ENCODE measurements at places on chromosomes 12 and 14.

DNA sequence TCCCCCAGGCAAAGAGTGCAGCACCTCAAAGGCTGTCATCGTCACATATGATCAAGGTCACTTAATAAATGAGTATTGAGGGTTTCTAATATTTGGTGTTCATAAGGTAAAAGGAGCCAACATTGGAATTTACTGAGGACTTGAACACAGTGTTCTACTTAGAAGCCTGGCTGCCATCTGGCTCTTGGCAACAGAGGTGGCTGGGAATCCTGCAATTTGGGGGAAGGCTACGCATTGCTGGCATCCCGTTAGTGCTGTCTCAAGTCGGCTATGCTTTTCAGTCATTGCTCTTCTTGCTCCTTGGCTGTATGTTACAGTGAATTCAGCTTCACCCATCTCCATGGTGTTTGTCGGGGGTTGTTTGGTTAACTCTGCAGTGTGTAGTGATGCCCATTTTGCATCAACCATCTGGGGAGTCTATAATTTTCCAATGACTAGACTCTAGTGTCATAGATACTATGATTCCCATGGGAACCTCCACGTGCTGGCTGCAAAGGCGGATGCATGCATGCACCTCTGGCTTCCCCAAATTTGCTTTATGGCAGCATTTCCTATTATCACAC lies 12.9 kb upstream of the SLC24A4 start:
- no peak for DNase-seq

DNA sequence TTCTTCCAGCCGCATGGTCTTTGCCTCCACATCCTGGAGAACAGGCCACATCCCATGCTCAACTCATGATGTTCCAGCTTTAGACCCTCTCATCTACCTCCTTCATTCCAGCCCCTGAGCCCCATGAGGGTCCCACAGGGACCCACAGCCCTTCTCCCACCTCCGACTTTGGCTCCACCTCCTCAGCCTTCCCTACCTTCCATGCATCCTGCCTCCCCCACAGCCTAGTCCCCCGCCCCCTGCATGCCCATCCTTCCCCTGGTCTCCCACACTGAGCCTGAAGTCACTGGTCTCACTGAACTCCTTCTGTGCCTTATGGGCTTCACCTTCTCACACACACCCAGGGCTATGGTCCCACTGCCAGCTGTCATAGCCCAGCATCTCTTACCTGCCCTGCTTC lies 9.8 kb downstream of the RAPGEF3 start:
- no peak for DNase-seq

DNA sequence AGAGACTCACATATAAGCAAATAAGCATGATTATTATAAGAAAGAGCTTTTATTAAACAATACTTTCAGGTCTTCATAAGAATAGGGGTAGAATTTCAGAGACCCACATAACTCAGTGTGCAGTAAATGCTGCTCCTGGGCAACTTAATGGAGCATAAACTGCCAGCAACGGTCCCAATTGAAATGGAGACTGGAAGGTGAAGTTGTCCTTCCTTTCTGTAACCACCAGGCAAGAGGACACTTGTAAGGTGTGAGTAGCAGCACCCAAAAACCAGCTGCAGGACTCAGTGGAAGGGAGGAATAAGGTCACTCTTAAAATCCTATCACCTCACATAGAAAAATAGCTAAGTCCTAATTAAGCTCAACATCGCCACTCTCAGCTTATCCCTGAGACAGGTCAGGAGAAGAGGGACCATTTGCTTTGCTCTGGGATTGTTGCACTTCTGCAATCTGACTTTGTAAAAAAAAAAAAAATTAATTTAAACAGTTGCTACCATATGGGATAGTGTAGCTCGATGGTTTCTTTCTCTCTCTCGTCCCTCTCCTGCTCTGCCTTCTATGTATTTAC lies 22.7 kb upstream of the LTA4H start:
- no peak for DNase-seq

GRCh38 chr14:103030741-103031565 lies 26.4 kb downstream of the CDC42BPB start:
- no peak for DNase-seq

DNA sequence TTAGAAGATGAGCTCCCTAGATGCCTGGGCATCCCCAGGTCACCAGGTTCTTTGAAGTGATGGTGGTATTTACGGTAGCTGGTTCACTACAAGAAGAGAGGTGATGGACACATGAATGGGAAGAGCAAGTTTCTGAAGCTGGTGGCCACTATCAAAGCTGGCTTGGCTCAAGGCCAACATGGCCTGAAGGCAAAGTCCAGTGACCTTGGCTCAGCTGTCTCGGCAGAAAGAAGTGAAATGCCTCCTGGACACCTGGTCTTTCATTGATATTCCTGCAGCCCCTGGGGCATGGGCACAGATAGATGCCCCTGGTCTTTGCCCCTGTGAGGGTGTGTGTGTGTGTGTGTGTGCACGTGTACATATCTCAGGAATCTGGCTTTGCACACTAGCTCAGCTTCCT lies 441.8 kb upstream of the TMPO start:
- no peak for DNase-seq

All from stimulated activated CD4-positive, alpha-beta T cell treated with anti-CD3 and anti-CD28 coated beads, Interleukin-1b, Interleukin-23, amount 100 ng/mL, for 24 hours (primary cell).